Stimulated activated CD8-positive, alpha-beta memory T cell treated with anti-CD3 and anti-CD28 coated beads, Interleukin-15, amount 100 ng/mL, for 4 hours (primary cell): ENCODE measurements at places on chromosomes 4 and X.

DNA sequence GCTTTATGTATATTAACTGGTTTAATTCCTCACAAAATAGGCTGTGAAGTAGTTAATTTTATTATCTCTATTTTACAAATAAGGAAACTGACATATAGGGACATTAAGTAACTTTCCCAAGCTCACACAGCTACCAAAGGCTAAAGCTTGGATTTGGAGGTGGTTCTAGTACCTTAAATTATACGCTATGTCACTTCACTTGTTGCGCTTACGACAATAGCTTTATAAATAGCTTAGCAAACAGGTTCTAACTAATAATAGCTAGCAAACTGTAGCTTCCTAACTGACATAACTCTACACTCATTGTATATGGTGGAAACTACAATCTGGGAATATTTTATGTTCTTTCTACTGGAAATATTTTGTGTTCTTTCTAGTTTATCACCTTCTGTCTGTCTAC, 666.4 kb upstream of the CPEB2 start:
- DNase-seq, result no peak

GRCh38 chrX:8484360-8484949, 19.8 kb downstream of the VCX3B start:
- no peak for DNase-seq

- DNase-seq, result no peak
These were observed 26.4 kb upstream of the TMPRSS11B start for GRCh38 chr4:68271851-68272357.

GRCh38 chr4:182019148-182019652, 224.0 kb upstream of the TENM3 start:
- DNase-seq, result no peak

DNA sequence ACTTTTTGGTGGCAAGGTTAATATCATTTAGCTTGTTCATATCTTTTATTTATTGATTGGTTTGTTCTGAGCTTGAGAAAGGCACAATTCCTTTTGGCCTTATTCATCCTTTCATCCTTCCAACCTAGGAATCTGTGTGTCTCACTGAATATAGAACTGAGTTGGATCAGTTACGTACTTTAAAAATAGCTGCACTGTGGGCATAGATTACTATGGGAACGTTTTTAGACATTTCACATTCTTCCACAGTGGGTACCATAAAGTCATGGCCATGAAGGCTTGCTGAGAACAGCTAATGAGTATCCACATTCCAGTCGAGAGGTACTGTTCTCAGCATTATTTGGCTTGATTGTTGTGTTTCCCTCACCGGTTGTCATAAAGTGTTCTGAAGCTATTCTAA, 217.0 kb upstream of the DKK2 start:
- no peak for DNase-seq

DNA sequence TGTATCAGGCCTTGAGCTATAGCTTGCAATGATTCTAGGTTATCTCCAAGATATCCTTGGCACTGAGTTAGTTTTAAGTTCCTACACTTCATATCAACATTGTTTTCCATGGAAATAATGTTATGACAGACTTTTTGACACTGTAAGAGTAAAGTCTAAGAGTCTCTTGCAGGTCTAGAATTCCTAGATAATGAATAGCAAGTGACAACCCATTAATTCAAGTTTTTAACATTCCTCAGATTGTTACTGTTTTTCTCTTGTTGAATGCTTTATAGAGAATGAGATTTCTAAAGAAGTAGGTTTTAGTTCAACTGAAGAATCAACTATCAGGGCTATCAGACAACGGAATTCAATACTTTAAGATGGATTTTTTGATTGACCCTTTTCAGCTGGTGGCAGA, 276.1 kb downstream of the PPP3CA start:
- DNase-seq, result no peak

- DNase-seq, result no peak
These were observed 10.0 kb downstream of the SAT1 start for GRCh38 chrX:23792861-23793553.

- no peak for DNase-seq
These were observed 53.8 kb downstream of the RAP1GDS1 start for GRCh38 chr4:98314791-98315565.

- DNase-seq, result no peak
These were observed 92.0 kb upstream of the SMARCAD1 start for GRCh38 chr4:94115687-94116086.

DNA sequence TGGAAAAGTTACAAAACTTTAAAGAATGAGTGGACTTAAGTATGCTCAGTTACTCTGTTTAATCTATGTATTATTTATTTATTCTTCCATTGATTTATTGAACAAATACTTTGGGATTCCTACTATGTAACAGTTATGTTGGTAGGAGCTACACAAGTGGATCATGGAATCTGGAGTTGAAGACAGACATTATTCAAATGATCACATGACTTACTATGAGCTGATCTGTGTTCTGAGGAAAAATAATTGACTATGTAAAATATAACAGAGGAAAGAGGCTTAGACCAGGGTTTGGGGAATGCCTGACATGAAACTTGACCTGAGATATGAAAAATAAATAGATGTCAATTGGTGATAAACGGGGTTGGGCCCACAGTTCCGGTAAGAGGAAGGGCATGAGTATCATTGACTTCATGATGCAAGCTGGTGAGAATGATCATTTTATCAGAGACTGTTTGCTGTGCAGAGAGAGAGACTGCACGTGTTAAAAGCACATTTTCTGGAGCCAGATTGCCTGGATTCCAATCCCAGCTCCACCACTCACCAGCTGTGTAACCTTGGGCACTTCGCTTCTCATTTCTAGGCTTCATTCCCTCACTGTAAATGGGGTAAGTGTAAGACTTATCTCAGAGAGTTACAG, 179.0 kb downstream of the SPCS3 start:
- no peak for DNase-seq

DNA sequence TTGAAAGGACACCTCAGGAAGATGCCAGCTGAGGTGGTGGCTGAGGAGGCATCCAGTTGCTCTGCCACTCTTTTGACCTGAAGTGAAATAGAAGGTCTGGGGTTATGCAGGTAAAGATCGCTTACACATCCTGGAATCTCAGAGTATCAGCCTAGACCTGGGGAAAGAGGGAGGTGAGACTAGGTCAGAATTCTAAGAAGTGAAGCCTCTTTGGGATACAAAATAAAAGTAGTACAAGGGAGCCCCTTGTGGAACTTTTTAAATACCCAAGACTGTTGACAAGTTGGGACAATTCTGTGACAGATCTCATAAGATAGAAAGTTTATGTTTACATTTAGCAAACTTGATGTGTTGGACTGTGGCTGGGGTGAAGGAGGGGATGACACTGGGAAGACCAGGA, 263.1 kb downstream of the SPRY1 start:
- no peak for DNase-seq

DNA sequence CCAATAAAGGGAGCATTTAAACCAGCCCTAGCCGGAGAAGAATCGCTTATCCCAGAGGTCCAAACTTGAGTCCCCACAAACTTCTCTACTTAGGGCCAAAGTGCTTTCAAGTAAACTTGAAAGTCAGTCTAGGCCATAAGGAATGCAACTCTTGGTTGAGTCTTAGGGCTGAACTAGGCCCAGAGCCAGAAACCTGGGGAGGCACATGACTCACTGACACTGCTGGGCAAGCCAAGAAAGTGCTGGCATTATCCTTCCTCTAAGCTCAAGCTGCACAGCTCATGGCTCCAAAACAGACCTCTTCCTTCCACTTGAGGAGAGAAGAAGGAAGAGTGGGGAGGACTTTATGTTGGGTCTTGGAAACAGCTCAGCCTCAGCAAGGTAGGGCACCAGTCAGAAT, 1257.3 kb upstream of the DIAPH2 start:
- DNase-seq, result no peak

DNA sequence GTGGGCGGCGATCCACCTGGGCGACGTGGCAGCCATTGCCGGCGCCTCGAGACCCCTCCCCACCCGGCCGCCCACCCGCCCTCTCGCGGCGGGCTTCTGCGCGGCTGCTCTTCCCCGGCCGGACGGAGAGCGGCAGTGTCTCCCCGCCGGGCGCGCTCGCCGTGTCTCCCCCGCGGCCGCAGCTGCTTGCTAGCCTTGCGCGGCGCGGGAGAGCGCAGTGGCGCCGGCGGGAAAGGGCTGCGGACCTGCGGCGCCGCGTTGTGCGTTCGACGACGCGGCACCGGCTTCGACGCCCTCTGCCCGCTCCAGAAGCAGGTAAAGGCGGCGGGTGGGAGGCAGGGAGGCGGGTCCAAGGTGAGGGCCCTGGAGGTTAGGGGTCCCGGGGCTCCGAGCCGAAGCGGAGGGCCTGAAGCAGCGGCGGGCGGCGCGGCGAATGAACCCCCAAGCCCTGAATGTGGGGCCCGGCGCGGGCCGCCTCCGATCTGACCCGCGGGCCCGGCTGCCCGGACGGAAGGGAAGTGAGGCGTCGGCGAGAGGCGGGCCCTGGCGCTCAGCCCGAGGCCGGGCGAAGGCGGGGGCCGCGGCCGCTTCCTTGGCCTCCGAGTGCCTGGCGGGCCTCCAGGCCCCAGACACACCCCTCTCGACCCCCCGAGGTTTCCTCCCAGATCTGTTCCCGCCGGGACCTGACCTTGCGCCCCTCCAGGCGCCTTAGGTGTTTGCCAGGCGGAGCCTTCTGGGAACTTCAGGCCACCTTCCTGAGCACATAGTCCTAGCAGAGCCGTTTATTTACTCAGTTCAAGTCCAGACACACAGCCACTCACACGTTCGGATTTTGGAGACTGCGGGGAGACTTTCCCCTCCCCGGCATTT, at the start of gene N4BP2:
N4BP2 (plus strand) TSS at position 135 of the 870 bp plus-strand sequence. CDS start 40,491 bp downstream, outside the sequence.
- peak; percentile 56 for DNase-seq

GRCh38 chr4:139027776-139028175, 12.2 kb downstream of the NOCT start:
- DNase-seq, result no peak

DNA sequence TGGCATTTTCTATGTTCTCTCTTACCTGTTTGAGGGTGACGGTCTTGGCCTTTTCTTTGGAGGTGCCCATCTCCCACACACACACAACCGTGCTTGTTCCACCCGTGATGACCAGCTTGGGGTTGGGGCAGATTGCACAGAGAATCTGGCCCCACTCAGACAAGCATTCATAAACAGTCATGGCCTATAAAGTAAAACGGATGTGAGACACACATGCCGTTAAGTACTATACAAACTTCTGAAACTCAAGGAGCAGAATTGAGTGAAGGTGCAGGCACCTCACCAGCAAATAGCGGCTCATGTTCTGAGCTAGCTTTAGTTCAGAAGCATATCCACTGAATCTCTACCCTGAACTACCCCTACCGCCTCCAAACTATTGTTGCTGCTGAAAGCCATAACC, 107.6 kb downstream of the CDS1 start:
- no peak for DNase-seq

GRCh38 chr4:77170926-77171325, 13.9 kb downstream of the CCNG2 start:
- no peak for DNase-seq

GRCh38 chrX:20253232-20253543, 13.5 kb downstream of the RPS6KA3 start:
- no peak for DNase-seq
